Umbilical cord (tissue), 2 donors: ENCODE measurements at places on chromosomes 7 and 10.

- DNase-seq = no peak
These were observed 155.7 kb upstream of the FGFR2 start for GRCh38 chr10:121753726-121754476.

- DNase-seq = peak; percentile 59
These were observed 769 bp upstream of the ELFN1 start for GRCh38 chr7:1669064-1669951.

DNA sequence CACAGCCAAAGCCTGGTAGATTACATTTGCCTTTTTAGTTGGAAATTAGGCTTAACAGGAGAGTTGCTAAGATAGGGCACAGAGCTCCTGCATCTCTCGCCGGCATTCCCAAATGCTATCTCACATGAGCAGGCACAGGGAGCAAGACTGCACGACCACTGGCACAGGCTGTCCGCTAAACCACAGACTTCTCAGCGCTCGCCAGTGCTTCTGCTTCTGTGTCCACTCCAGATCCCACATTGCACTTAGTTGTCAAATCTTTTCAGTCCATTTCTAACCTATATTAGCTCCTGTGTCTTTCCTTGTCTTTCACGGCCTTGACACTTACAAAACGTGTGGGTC, 138.9 kb downstream of the EGFR start:
- DNase-seq = no peak

DNA sequence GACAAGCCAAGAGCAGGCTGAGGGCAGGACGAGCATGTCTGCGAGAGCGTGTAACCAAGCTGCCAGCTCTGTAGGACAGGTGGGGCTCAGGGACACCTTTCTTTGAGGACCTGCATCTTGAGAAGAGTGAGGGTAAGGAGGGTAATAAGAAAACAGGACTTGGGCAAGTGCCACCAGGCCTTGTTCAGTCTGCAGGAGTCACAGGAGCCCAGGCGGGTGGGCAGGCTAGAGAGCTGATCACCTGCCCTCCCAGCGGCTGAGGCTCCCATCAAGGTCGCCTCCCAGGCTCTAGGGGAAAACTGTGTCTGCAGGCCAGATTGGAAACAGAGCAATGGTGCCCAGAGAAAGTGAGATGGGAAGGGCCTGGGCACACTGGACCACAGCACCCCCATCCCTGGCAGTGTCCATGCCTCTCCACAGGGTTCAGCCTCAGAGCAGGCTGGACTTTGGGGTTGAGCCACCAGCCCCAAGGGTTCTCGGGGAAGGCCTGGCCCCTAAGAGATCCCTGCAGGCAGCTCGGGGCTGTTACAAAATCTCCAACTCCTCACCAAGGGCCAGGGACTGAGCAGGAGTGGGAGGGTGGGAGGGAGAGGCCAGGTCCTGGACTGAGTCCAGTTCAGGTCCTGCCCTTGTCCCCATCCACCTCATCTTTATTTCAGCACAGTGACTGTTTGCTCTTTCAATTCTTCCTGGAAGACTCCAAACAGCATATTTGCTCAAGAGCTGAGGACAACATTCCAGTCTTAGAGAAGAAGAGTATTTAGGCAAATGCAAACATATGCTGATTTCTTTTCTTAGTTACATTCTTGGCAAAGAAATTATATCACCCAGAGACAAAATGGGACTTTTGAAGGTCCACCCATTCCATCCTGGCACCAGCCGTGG, 161.9 kb downstream of the GRID1 start:
- DNase-seq = no peak

DNA sequence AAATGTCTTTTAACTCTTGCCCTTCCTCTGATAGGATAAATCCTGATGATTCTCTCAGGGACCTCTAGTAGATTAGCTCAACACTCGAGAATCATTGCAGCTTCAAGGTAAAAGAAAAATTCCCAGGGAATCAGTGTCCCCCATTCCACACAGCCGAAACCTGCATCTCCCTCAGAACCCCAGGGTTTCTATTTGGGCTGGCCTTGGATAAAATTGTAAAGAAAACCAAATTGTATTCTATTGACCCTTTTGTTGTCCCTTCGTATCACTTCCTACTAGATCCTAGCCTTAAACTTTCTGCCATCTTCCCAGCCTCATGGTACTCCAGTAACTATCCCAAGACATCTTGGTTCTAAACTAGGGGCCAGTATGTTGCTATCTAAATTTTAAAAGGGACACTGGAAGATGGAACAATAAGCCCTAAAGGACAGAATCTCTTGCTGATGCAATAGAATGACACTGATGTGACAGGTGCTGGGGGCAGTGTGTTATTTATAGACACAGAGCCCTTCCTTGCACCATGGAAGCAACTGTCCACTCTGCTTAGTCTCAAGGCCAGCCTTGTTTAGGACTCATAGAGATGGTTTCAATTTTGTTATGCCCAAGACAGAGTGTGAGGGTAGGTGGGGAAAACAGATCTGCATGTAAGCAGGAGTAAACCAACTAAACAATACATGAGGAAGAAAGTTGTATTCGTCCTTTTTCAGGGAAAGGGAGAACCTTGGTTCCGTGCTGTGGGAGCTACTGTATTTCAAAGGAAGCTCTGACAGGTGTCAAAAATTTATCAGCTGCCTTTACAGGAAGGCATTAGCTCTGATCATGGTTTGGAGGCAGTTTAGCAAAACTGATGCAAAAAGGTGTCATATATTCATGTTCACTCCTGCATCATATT, 7.6 kb downstream of the ASB15 start:
- DNase-seq = no peak

DNA sequence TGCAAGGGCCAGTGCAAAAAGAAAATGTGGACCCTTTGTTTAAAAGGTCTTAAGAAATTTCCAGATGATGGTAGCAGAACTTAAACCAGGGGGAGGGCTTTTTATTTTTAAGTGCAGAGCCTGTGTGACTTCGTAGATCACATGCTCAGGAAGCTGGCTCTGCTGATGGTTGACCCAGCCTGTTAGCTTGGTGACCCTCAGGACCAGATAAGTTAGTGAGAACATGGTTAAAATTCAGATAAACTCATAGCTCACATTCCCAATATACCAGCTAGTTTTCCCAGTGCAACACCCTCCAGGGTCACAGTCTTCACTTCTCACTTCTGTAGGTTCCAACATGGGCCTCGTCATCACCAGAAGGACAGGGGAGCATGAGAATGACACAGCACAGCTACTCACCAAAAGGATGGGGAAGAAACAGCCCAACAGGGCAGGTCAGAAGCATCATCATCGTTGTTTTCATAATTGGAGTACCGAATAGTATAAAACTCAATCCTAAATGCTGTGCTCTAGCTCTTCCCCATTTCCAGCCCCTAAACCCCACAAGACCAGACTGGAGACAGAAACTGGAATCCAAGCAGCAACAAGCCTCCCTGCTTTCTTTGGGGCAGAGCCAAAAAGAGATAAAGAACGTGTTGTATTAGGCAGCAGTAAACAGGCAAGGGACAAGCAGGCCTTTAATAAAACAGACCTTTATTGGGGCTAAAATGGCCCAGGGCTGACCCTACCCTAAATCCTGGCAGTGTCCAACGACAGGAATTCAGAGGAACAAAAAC, 102.2 kb upstream of the ANKRD1 start:
- peak; percentile 86 for DNase-seq

DNA sequence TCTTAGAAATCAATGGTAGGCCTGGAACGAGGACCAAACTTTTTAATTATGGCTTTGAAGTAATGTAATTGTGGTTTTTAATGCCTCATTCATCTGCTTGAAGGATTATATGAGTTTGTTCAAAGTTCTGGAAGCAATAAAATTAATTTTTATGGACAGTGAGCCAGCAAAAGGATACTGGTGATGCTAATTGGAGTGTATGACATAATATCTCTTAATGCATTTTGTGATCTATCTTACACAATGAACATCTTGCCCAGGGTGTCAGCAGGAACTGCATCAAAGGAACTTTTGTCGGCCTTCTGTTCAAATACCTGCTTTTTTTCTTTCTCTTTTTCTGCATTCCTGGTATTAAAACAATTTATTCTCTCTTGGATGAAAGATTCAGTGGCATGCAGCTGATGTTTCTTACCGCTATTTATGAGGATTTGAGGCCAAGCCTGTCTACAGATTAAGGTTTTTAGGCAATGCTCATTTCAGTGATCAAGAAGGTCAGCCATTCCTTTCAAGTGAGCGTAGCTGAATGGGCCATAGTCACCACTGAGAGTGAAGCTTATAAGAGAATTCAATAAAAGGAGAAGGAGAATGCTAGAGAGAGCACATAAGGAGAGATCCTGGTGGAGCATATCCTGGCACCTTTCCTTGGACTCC, 974.8 kb downstream of the SORCS3 start:
- no peak for DNase-seq

- DNase-seq = no peak
These were observed 116.6 kb downstream of the KCNMA1 start for GRCh38 chr10:77520995-77521394.

- DNase-seq = no peak
These were observed 152.5 kb downstream of the DOCK4 start for GRCh38 chr7:112053737-112054069.

DNA sequence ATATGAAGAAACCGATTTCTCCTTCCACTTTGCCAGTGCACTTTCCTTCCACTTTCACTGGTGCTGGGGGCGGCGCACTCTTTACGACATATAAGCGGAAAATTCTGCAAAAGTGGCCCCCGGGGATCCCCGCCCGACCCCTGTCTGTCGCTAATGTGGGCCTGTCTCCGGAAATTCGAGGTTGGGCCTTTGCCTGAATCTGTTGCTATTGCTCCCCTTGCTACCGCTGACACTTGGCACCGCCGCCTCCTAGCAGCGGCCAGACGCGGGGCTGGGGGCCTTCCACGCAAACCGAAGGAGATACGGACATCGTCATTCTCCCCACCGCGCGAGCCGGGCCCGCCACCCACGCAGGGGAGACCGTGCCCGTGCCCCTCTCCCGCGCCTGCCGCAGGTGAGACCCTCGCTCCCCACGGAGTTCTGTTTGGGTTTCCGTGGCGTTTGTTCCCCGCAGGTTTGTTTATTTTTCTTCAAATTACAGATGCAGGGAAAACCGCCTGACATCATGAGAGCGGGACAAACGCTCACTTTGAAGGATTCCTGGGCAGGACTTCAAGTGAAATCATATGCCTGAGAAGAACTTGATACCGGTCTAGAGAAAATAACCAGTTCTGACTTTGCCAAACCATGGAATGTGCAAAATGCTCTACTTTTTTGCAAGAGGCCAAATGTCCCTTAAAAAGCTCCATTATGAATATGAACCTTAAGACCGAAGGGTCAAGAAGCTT, 5.0 kb downstream of the TWIST1 start:
- peak; percentile 46 for DNase-seq

DNA sequence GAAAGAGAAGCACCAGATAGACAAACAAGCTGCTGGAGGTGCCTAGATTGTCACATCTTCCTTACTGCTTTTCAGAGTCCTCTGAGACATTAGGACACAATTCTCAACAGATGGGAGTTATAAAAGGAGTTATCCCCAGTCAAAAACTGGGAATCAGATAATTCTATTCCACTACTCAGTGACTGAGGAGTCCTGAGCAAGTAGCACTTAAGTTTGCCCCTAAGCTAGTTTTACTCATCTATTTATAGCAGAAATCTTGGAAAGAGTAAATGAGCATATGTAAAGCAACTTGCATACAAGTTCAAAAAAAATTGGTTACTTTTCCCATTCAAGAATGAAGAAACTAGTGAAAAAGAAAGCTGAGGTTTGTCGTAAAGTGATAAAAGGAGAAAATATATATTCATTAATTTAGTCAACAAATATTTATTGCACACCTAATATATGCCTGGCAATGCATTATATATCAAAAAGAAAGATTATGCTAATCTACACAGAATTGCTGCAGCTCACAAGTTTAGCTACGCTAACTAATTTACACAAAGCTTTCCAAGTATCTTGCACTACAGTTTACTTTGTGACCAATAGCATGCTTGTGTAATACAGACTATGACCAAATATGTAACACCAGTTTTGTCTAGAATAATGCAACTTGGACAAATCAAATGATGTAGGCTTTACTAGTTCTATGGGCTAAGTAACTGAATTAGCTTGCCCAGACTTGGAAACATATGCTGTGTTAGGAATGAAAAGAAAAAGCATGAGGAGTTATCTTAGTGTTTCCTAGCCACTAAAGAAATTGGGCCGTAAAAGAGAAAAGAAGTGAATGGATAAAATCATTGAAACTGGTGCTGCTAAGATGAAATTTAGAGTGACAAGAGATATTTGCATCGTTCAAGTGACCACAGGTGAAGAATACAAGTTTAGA, 106.3 kb downstream of the GRM3 start:
- DNase-seq = no peak

- DNase-seq = no peak
These were observed 150.5 kb downstream of the PTPN20 start for GRCh38 chr10:47061776-47062175.

DNA sequence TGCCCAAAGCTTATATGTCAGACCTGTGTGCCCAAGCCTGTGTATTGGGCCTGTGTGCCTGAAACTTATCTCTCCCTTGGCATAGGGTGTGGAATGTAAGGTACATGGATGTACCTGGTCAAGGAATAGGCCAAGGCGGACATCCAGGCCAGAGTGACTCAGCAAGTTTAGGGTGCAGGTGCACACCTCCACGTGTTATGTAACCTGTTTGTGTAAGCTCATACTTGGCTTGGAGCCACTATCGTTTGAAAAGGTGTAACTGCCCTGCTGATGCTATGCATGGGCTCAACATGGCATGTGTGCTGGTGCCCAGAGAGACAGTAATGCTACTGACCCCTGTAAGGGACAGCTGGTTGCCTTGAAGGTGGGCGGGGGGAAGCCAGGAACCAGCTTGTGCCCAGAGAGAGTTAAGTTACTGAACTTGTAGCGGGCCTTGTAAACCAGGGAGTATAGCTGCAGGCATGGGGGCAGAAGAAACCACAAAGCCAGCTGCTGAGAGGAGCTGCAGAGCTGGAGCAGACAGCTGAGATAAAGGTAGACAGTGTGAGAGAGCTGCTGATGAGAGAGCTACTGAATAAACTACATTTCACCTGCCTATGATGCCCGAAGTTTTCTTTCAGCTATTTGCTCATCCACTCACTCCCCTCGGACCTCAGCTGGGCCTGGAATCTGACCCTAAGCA, 656.4 kb upstream of the ZWINT start:
- DNase-seq = no peak

GRCh38 chr7:73974101-73974947, 53.6 kb upstream of the ELN start:
- DNase-seq = no peak
